ENCODE measurements at places on chromosomes 2 and 18.

- no peak for DNase-seq
Observed at GRCh38 chr2:236121546-236121945, 46.6 kb downstream of the GBX2 start.

DNA sequence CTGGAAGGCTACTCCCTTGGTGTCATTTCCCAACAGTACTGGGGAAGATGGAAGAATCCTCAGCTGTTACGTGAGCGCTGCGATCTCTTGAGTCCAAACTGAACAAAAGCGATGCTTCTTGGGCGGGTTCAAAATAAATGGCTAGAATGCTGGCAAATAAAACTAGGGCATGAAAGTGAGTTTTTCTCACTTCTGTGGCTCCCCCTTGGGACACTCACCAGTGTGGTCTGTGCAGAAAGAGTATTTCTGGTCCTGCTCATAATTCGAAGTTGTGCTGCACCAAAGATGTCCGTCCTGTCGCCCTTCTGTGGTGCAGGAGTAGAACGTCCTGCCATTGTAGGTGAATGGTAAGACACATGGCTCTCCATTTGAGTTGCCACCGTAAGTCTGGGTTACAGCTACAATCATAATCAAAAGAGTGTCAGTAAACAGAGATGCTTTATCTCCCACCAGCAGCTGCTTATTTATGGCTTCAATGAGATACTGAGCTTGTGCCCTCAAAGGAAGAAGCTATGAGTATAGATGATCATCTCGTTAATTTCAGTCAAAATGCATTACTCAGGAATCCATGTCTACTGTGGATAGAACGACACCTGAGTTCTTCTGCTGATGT lies 11.8 kb downstream of the FN1 start:
- DNase-seq: no peak

DNA sequence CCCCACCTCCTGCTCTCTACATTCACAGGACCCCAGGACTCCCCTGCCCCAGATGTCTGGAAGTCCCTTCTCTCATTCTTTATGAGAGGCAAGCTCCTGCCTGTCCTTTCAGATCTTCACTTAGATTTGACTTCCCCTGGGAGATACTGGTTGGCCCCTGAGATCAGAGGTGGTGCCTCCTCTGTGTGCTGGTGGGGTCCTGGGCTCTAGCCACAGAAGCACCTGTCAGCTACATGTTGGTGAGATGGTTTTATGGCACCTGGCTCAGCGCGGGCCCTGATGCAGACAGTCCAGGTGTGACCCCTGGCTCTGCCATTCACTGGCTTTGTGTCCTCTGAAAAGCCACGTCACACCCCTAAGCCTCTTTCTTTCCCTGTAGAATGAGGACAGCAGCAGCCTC lies 369.6 kb upstream of the ID2 start:
- peak; percentile 64 for DNase-seq

DNA sequence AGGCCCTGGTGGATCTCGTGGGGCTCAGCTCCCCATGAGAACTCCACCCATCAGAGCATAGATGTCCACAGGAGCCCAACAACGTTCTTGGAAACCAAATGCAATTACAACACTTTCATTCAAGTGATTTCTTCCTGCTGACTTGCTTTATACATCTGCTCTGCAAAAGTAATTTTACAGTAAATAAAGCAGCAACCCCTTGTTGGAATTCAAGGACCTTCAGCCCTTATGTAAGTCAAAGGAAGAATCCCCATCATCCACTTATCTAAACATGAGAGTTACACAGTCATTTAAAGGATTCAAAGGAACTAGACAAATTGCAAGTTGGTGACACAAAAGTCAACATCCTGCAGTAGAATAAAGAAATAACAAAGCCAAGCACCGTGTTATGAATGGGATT lies 17.1 kb upstream of the ANTXR1 start:
- DNase-seq: no peak

DNA sequence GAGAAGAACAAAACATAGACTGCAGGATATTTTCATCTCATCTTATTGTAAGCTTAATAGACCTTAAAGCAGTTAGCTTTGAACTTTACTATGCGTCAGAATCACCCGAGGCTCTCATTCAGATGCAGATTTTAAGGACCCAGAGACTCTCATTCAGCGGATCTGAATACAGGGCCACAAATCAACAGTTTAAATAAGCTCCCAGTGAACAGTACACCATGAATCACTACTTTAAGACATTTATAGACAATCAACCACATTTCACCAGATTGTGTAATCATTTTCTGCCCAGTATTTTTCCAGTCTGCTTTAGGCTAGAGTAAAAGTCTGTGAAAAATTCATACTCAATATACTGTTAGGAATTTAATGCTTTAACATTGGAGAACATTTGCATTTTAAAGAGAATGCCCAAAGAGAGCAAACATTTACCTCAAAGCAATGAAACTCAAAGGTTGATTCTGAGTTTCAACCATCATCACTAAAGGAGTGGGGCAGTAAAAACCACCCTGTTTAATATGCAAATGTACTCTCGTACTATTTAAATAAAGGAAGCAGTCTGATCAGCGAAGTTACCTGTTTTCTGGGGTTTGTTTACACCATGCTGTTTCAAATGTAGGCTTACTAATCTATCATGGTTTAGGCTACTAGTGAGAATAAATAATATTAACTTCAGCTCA lies 11.0 kb upstream of the ALPK2 start:
- no peak for DNase-seq

DNA sequence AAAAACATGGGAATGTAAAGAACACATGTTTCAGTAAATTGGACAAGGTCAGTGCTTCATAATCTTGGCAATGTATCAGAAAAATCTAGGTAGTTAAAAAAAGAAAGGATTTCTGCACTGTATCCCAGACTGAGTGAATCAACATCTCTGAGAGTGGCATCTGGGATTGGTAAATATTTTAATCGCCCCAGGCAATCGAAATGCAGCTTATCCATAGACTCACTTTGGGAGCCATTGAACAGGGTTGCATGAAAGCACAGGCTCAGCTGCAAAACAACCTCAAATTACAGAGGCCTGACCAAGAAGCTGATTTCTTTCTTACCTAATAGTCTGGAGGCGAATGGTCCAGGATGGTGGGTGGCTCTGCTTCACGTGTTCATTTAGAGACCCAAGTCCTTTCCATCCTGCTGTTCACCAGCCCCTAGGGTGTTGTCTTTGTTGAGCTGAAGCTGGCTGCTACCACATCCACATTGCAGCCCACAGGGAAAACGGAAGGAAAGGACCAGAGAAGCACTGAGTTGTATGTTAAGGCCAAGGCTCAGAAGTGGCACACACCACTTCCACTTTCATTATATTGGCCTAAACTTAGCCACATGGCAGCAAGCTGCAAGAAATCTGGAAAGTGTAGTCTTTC lies 59.0 kb downstream of the MOGAT1 start:
- DNase-seq: no peak

DNA sequence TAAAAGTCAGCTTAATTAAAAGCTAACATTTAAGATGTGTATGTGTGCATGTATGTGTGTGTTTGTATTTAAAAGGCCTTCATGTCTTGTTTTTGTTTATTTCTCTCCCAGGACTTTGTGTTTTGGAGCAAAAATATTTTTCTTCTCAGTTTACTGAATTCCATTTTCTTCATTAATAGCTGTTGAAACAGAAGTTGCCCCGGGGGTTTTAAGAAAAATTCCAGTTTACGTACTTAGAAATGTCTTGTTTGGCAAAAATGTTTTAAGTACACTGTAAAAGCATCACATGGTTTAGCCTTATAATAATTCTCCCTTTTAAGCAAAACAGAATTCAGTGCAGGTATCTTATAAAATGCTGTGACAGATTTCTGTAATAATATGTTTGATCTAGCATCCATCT lies 1233.0 kb upstream of the NRXN1 start:
- no peak for DNase-seq

DNA sequence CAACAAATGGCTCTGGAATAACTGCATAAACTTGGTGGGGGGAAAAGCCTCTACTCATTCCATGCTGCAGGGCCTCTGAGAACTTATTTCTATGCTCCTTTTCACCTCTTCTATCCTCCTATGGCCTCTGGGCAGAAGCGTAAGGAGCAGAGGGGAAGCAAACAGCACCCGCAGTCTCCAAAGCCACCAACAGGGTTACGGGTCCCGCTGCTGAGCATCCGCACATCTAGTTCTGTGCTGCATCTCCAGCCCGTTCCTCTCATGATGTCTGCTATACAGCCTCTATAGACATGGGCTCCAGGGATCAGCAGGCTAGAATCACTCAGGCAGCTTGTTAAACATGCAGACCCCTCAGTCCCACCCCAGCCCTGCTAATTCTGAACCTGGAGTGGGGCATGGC lies 25.9 kb downstream of the PSTPIP2 start:
- no peak for DNase-seq

DNA sequence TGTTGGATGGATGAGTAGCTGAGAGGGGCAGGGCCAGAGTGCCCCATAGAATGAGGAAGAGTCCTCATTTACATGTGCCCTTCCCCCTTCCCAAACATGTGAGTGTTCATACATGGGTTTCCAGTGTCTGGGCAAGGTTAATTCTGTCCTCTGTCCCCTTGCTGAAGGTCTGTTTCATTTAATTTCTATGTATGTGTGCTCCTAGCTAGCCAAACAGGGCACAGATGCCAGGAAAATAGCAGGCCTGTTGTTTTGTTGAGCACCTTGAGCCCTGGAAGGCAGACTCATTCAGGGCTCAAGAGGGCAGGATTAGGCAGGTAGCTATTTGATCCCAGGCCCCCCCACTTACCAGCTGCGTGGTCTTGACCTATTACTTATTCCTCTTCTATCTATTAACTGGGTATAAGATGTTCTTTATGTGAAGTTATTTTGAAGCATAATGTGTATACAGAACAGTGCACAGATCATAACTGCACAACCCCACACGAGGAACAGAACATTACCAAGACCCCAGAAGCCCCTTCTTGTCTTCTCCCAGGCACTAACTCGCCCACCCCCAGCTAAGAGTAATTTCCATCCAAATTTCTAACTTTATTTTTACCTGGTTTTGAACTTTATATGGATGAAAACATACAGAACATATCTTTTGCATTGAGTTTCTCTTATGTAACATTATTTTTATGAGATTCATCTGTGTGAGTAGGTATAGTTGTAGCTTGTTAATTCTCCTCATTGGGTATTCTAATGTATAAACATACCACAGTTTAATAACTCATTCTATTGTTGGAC lies 164.3 kb downstream of the RPIA start:
- no peak for DNase-seq

DNA sequence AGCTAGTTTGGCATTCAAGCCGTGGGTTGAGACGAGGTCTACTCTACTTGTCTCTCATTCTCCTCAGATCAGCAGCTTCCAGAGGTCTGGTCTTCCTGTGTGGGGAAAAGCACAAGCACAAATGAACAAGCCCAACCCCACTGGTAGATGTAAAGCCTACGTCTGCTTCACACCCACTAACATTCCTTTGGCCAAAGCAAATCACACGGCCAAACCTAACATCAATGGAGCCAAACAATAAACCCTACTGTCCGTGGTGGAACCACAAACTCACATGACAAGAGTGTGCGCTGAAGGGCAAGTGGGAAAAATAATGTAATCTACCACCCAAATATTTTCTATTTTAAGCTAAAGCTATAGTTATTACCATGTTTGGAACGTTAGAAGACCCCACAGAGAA lies 179.3 kb upstream of the MGAT5 start:
- no peak for DNase-seq

- DNase-seq: no peak
Observed at GRCh38 chr2:158154596-158154995, 52.9 kb downstream of the UPP2 start.

DNA sequence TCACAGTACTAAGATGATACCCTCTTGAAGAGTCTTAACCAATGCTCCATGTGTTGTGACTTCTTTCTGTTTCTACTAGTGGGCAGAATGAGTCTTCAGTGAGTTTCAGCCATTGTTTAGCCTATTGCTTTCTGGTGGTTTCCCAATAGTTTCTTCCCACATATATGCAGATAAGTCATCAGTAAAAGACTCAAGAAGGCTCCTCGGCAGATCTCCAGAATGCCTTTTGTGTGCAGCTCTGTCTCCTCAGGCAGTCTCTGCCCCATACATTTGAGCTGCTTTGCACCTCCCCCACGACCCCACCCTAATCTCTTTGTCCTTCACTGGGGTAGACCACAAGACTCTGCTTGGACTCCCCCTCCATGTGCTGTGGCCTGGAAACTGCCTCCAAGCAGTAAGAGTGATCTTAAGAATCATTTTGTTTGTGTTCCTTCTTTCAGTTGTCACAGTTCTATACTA lies 71.6 kb upstream of the CHRNA1 start:
- no peak for DNase-seq

- no peak for DNase-seq
Observed at GRCh38 chr2:82226441-82226840, 1921.9 kb upstream of the LRRTM1 start.

GRCh38 chr2:69693059-69693774 lies 48.7 kb upstream of the ANXA4 start:
- no peak for DNase-seq

DNA sequence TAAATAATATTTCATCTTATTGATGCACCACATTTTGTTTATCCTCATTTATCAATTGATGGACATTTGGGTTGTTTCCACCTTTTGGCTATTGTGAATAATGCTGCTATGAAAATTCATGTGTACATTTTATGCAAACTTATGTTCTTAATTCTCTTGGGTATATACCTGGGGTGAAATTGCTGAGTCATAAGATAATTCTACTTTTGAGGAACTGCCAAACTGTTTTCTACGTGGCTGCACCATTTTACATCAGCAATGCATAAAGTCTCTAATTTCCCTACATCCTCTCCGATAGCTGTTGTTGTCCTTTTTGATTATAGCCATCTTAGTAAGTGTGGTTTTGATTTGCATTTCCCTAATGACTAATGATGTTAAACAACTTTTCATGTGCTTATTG lies 116.5 kb upstream of the DLX2 start:
- no peak for DNase-seq

GRCh38 chr2:141806090-141806489 lies 324.7 kb downstream of the LRP1B start:
- DNase-seq: no peak

DNA sequence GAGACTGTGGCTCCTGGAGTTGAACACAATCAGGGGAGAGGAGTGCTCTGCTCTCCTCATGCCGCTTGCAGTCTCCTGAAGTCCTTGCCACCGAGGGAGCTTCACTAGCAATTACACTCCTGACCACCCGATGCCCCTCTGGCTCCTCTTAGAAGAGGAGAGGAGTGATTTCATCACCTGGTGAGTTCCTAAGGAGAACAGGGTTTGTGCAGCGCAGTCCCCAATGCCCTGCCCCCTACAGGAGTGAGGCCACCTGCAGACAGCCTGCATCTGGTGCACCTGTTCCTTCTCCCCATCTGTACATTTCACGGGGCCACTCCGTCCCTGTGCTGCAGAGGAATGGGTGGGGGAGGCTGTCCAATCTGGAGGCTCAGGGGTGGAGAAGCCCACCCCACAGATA lies 267.2 kb downstream of the HRH4 start:
- no peak for DNase-seq
